ENCODE measurements at places on chromosomes 16 and 17.

DNA sequence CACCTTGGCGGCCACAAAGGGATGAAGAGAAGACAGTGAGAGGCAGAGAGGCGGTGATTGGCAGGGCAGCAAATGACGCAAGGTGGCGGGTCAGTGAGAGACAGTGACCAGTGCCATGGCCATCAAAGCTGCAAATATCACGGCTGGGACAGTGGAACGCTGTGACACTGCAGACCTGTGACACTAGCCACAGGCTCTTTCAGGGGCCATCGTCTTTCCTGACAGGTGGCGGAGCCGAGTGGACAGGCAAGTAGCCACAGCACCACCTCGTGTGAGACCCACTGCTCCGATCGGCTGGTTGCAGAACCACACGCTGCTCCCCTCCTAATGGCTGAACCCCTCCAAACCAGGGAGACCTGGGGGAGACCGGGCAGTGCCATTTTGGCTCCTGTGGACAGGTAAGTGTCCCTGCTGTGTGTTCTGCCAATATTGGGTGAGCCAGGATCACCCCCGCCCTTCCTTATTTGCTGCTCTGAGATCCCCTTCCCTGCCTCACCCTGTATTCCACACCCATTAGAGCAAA, 7.9 kb upstream of the ZNF778 start:
- no peak for DNase-seq

- DNase-seq: no peak
Measured at GRCh38 chr16:69827524-69827923, 65.4 kb downstream of the WWP2 start.

DNA sequence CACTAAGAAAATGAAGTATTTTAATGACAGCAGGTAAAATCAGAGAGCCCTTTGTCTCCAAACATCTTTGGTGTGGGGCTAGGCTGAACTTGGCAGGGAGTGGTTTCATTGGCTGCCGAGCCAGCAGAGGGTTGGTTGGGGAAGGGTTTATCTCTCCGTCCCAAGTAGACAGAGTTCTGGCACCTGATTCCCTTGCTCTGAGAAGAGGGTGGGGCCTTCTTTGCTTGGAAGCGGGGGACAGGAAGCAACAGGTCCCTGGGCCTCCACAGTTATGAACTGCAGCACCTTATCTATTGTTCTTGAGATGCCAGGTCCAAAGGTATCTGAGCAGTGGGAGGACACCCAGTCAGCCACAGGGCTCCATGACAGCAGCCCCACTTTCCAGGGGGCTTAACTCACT, 12.3 kb upstream of the CDH1 start:
- no peak for DNase-seq

DNA sequence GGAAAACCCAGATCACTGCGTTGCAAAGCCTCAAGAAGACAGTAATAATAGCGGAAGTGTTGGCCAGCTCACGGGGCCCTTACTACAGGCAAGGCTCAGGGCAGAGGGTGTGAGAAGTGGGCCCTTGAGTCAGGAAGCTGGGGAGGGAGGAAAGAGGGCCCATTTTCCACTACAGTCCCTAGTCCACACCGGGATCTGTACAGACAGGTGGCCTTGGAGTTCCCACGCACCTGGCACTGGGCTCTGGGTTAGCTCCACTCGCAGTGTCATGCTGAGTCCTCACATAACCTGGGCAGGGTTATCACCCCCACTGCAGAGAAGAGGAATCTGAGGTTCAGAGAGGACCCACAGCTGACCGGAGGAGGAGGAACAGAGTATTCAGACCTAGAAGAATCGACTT, 16.8 kb upstream of the MTSS2 start:
- DNase-seq: no peak

GRCh38 chr17:2157081-2157480, 102.2 kb downstream of the HIC1 start:
- DNase-seq: peak; percentile 64

GRCh38 chr16:15966836-15967546, 17.6 kb downstream of the ABCC1 start:
- peak; percentile 81 for DNase-seq

DNA sequence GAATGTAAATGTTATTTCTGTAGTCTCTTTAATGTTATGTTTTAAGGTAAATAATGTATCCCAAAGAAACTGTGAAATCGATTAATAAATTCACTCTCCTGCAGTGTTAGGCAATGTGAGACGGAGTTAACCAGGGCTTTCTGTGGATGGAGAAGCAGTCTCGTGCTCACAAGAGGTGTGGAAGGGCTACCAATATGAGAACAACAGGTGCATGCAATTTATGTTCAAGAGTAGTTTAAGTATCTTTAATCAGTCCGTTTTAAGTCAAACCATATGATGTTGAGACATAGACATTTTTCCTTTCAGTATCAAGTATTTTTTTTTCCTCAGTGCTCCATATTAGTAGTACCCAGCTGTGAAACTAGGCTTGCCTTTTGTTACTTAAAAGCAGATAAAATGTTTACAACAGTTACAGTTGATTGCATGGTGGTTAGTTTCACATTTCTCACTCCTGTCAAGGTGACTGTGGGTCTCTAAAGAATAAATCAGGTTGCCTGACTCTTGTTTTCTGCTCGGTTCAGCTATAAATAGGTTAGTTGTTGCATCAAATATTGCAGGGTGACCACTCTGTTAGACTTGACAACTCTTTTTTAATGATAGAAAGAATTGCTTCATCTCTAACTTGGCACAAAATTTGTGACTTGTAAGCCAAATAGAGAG, 54.4 kb downstream of the COX10 start:
- DNase-seq: no peak

DNA sequence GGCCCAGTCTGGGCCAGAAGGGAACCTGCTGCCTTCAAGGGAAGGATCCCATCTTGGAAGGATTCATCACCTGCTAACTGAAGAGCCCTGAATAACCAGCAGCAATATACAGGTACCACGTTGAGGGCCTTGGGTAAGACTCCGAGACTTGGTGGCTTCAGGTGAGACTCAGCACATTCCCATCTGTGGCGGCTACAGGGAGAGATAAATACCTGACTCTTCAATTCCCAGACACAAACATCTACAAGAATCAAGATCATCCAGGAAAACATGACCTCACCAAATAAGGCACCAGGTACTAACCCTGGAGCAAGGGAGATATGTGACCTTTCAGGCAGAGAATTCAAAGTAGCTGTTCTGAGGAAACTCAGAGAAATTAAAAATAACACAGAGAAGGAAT, 99.5 kb downstream of the DYNLRB2 start:
- DNase-seq: no peak

All from LHCN-M2 (cell line).